ENCODE measurements at places on chromosomes 2 and 18.

GRCh38 chr2:34096562-34097171 is 497.6 kb upstream of the FAM98A start:
- peak; percentile 71 for DNase-seq

GRCh38 chr2:106708209-106708608 is 177.8 kb downstream of the ST6GAL2 start:
- DNase-seq: peak; percentile 13

DNA sequence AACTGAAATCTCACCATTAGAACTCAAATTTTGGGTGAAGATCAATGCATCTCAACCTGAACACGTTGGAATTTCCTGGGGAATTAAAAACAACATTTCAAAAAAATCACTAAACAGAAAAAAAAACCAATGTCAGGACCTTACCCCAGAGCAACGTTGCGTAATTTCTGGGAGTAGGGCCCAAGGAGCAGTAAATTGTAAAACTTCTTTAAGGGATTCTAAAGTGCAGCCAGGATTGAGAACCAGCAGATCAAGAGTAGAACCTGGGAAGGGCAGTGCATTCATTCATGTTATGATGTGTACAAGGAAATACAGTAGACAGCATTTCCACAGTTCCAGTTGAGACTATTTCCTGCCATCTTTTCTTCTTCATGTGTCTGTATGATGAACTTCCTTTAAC is 56.9 kb downstream of the RHBDD1 start:
- peak; percentile 41 for DNase-seq

- no peak for DNase-seq
Measured at GRCh38 chr2:144026753-144027152, 493.2 kb downstream of the ZEB2 start.

DNA sequence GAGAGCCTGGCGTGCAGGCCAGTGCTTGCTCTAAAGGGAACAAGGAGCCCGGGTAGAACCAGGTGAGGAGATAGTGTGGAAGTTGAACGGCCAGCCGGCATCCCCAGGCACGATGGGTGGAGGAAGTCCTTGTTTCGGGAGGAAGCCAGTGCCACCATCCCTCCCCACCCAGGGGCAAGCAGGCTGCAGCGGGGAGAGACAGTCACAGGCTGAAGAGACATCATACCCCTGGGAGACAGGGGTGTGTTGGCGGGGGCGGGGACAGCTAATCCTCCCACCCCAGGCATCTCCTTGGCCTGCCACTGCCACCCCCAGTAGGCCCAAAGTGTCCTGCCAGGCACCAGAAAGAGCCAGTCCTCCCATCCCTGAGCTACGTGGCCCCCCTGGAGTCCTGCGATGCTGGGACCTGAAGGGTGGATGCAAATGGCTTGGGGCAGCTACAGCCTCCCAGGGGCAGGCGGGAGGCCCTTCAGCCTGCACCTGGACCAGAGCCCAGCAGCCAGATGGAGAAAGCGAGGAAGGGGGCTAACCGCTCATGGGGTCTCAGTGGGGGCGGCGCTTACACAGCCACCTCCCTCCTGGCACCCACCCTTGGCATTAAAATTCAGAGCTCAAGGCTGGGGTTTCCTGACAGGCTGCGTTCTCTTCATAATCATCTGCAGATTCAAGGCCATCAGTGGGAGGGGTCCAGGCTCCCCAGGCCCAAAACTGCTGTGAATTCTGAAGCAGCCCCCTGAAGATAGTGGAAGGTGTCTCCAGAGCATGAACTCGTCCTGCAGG is 14.8 kb upstream of the GPR55 start:
- no peak for DNase-seq

- no peak for DNase-seq
Measured at GRCh38 chr2:141522048-141522447, 608.8 kb downstream of the LRP1B start.

DNA sequence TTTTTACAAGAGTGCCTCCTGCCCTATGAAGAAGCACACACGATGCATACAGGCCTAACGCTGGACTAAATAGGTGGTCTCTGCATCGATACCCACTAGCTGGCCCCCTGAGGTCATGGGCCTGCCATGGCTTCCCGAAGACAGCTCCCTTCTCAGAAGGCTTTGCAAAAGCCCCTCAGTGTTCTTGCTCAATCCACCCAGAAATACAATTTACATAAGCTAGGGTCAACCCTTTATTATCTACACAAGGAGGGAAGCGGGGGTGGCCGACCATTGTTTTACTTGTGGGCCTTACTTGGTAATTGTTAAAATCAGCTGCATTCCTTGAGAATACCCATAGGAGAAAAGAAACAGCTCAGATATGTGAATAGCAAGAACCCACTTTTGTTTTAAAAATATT is 28.5 kb downstream of the UXS1 start:
- DNase-seq: no peak

GRCh38 chr2:216649574-216649973 is 16.4 kb downstream of the IGFBP2 start:
- DNase-seq: no peak

DNA sequence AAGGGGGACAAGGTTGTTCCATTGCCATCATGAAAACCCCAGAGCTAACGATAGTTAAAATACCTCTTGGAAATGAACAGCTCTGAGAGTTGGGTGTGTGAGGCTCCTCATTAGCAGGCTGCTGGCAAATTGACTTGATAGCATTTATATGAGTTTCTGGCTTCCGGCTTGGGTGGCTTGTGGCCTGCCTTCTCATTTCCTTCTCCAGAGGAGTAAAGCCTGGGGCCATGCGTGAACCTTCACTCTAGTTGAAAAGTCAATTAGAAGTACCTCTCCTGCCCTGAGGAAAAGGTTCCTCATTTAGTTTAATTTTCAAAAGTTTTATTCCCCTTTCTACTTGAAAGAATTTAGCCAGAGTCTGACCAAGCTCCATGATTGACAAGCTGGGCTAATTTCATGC is 67.1 kb downstream of the MGAT5 start:
- no peak for DNase-seq

GRCh38 chr2:68371581-68371980 is 6.5 kb downstream of the PLEK start:
- no peak for DNase-seq

DNA sequence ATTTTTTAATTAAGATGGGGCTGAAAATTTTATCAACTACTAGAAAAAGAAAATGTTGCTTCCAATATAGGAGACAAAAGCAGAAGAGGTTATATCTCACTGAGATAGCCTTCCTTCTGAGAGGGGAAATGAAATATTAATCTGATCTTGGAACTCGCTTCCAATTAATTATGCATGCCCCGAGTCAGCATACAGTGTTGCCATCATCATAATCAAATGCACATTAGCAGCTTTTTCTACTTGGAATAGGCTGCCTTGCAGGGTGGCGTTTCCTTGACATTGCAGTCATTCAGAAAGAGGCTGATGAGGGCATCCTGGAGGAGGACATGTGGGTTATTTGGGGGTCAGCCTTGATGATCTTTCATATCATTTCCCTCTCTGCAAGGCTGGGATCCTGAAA is 18.4 kb upstream of the RPL37A start:
- DNase-seq: no peak

DNA sequence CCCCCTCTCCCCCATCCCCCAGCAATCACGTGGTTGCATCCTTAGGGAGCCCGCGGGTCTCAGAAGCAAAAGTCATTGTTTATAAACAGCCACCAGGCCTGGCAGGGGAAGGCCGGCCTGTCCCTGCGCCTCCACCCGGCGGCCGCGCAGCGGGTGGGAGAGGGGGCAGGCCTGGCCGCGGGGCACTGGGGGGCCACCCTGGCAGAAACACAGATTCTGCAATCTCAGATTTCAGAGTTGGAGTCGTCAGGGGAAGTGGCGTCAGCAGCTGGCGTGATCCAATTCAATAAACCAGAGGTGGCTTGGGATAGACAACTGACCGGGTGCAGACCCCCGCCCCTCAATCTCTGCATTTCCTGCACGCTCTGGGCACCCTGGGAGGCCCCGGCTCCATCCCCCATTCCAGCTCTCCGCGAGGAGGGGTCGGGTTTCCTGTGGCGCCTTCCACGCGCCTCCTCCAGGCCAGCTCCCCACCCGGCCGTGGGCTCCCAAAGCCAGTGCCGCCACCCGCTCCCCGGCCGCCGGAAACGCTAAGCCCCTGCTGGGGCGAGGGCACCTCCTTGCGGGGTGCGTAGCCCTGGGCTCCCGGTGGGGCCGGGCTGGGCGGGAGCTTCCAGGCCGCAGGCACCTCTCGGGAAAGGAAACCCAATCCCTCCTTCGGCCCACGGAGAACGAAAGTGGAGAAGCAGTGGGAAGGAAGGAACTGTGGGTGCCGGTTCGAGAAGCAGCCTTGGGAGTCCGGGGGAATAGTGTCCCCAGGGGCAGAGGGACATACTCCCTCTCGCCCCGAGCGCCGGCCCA is 1.1 kb downstream of the BIN1 start:
- DNase-seq: peak; percentile 66

- DNase-seq: no peak
Measured at GRCh38 chr2:190755772-190756415, 107.0 kb downstream of the NAB1 start.

GRCh38 chr18:3071676-3072075 is 58.7 kb upstream of the LPIN2 start:
- no peak for DNase-seq

DNA sequence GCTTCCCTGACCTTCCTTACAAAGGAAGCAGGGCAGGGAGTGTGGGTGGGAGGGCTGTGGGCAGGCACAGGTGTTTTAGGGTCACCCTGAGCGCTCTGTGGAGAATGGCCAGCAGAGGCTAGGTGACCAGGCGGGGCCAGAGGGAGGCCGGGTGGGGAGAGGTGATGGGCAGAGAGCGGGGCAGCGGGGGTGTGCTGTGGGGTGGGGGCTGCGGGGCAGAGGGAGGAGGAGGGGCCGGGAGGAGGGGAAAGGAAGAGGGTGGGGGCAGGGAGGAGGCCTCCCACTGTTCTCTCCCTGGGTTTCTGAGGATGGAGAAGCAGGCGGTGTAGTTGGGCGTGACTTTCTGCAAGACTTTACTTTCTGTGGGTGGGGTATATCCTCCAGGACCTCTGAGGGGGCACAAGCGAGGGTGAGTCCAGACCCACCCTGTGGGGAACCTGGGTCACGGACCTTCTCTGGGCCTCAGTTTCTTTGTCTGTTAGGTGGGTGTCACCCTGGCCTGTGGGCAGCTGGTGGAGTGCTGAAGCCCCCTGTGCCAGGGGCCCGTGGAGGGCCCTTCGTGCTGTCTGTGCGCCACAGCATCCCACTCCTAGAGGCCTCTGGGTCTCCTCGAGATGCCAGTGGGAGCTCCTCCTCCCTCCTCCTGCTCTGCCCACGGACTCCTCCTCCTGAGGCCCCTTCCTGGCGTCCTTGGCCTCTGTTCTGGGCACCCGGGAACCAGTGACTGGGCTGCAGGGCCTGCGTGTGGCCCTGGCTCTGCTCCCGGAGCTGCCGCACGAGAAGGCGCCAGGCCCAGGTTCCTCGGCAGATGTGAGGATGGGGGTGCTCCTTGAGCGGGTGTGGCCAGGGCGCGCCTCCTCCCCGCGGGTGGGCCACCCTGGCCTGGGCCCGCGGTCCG is 6.3 kb upstream of the NEU4 start:
- DNase-seq: no peak

DNA sequence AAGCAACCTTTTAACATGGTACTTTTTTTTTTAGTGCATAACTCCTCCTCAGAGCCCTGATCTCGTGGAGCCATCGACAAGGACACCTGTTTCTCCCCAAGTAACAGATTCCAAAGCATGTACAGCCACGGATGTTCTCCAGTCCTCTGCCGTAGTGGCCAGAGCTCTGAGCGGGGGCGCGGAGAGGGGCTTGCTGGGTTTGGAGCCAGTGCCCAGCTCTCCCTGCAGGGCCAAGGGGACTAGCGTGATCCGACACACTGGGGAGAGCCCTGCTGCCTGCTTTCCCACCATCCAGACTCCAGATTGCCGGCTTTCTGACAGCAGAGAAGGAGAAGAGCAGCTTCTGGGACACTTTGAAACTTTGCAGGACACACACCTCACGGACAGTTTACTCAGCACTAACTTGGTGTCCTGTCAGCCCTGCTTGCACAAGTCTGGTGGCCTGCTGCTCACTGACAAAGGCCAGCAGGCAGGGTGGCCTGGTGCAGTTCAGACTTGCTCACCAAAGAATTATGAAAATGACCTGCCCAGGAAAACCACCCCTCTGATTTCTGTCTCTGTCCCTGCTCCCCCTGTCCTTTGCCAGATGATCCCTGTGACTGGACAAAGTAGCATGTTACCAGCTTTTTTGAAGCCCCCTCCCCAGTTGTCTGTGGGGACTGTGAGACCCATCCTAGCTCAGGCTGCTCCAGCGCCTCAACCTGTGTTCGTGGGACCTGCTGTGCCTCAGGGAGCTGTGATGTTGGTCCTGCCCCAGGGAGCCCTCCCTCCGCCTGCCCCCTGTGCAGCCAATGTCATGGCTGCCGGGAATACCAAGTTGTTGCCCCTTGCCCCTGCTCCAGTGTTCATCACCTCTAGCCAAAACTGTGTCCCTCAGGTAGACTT is 4.5 kb downstream of the KLF11 start:
- DNase-seq: no peak

GRCh38 chr18:24054130-24054529 is 39.6 kb downstream of the TTC39C start:
- peak; percentile 49 for DNase-seq

GRCh38 chr2:143934626-143935481 is 585.1 kb downstream of the ZEB2 start:
- DNase-seq: peak; percentile 22

GRCh38 chr2:41194230-41194629 is 742.3 kb upstream of the SLC8A1 start:
- DNase-seq: peak; percentile 58

GRCh38 chr2:178397002-178397605 is 53.9 kb downstream of the PRKRA start:
- DNase-seq: peak; percentile 46

DNA sequence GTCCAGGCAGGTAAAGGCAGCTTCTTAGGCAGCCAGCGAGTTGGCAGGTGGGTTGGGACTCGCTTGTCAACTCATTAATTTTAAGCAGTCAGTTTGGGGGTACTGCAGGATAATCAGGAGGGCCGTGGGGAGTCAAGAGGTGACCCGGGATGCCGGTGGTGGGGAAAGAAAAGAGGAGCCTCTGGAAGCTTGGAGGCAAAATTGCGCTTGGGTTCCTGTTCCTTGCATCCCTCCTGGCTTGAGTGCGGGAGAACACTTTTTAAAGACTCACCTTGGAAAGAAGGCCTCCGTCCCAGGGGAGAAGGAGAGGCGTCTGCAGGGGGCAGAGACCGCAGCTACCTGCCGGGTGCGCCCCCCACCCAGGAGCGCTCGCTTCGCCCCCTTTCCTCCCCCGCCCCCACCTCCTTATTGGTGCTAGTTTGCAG is at the start of gene KCNJ3:
KCNJ3 (plus strand) TSS at position 400 of the 425 bp plus-strand sequence. CDS start 81 bp downstream, outside the sequence.
- DNase-seq: no peak

DNA sequence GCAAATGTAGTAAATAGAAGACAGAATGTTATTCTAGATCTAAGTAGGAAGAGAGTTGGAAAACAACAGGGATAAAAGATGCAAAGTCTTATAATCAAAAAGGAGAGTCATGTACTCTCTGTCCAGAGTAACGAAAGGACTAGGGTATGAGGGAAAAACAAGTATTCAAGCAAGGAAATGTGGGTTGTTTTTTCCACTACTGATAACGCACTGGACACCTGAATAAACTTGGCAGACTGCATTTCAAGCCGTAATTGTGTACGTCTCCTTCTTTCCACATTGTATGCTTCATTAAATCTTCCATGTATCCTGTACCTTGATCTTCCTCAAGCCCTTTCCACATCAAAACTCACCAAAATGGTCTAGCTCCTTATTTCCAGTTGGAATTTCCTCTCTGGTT is 420.6 kb downstream of the ZEB2 start:
- no peak for DNase-seq

GRCh38 chr2:105454801-105455485 is 56.1 kb upstream of the FHL2 start:
- DNase-seq: peak; percentile 82
